EH (cell line): ENCODE measurements at places on chromosomes 3 and 15.

GRCh38 chr15:77538027-77538451, 94.7 kb downstream of the LINGO1 start:
- no peak for DNase-seq

GRCh38 chr15:65926899-65927298, 57.6 kb downstream of the RAB11A start:
- no peak for DNase-seq

DNA sequence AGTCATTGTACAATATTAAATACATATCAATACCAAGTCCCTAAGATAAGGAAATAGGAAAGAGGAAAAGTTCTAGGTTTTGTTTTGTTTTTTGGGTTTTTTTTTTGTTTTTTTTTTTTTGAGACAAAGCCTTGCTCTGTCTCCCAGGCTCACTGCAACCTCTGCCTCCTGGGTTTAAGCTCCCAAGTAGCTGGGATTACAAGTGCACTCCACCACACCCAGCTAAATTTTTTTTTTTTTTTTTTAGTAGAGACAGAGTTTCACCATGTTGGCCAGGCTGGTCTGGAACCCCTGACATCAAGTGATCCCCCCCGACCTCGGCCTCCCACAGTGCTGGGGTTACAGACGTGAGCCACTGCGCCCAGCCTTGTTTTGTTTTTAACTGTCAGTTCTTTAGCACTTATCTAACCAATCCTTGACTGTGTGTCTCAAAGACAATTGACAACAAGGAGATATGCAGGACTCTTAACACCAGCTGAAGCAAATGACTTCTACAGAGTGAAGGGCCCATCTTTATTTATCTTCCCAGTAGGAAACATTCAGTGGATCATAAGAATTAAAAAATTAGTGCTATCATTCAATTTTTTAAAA, 100.0 kb upstream of the RAP2B start:
- no peak for DNase-seq

- DNase-seq: no peak
These were observed 205.0 kb downstream of the ADAMTSL3 start for GRCh38 chr15:83858820-83859505.

GRCh38 chr3:42066516-42067181, 24.5 kb upstream of the TRAK1 start:
- peak; percentile 86 for DNase-seq

DNA sequence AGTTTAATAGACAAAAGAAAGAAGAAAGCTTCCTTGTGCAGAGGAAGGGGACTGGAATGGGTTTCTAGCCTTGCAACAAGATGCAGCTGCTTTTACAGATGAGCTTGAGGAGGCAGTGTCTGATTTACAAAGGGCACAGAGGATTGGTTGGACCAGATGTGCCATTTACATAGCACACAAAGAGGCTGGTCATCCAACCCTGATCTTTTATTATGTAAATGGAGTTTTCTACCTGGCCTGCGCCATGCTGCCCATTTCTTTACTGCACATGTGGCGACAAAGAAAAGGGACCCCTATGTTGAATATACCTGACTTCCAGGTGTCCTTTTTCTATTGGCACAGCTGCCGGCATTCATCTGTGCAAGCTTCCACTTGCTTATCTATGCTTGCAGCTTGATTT, 409.4 kb upstream of the FRG2C start:
- DNase-seq: no peak

- no peak for DNase-seq
These were observed 221.5 kb upstream of the BHLHE40 start for GRCh38 chr3:4757575-4758248.

DNA sequence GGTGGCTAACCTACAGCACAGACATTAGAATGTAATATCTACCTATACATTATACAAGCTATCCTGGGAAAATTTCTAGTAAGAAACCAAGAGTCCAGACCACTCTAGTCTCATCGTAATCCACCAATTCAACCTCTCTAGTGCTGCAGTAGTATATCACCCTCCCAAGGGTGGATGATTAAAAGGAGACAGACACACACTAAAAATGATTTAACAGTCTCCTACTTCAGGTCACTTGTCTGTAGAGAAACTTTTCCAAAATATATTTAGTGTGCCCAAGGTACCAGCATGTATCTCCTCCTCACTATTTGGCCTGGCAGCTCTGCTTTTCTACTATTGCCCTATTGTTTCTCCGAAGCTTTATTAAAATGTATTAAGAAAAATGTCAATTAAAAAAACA, 45.0 kb downstream of the ZBTB20 start:
- no peak for DNase-seq

- no peak for DNase-seq
These were observed 29.7 kb upstream of the LIPC start for GRCh38 chr15:58401991-58402649.

DNA sequence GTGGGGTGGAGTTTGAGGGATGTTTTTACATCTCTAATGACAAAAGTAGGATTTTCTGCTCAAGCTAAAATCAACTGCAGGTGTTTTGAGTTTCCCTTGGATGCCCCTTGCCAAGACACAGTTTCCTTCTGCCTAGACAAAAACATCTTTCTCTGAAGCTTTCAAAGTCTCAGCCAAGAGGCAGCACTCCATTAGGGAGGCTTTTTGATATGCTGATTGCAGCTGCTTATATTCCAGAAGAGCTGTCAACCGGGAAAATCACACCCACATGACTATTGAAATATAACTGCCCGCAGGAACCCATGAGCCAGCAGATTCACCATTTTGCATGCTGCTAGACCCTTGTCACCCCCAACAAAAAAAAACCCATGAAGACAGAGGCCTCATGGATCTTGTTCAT, 27.5 kb upstream of the ZNF148 start:
- DNase-seq: no peak
